NCI-H748 treated with DMSO at 0.1 percent for 48 hours (cell line): ENCODE measurements at places on chromosomes 2 and 18.

DNA sequence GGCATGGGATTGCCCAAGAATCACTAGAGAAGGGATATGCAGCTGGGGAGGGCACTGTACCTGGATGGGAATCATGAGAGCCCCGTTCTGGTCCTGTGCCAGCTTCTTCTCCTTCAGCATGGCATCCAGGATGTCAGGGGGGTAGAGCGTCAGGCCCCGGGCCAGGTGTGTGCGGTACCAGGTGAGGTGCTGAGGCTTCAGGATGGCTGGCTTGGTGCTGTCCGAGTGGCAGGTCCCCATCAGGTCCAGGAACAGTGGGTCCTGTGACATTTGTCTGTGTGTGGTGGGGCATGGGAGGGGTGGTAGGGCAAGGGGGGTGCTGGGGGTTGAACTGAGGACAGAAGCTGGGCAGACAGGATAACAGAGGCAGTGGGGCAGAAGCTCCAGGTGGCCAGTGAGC lies 13.2 kb downstream of the CFAP65 start:
- DNase-seq = no peak

GRCh38 chr2:50895041-50895440 lies 136.9 kb downstream of the NRXN1 start:
- DNase-seq = no peak

DNA sequence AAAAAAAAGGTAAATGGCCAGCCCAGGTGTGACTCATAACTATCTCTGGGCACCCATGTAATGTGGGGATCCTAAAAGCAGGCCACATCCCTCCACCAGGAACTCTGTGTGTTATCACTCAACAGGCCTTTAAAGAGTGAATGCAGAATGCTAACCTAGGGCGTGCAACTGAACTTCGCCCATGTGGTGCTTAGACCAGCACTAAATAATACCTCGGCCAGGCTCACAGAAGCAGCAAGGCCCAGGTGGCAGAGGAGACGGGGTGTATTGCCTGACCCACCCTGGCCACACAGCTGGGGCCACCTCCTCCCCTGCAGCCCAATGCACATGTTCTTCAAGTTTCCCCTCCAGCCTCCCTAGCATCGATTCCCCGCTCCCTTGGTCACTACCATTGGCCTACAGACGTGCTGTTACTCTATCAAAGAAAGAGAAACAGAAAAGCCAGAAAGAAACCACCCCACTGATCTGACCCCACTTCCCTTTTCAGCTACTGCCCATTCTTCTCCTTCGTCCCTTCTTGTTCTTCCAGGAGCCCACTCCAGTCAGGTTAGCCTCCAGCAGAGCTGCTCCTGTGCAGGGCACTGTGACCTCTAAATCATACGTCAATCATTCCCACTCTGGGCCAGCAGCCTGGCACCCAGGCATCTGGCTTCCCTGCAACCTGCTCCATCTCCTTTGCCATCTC lies 22.0 kb downstream of the FAM178B start:
- no peak for DNase-seq

GRCh38 chr18:75783566-75784281 lies 356.2 kb upstream of the SMIM21 start:
- DNase-seq = peak; percentile 26

DNA sequence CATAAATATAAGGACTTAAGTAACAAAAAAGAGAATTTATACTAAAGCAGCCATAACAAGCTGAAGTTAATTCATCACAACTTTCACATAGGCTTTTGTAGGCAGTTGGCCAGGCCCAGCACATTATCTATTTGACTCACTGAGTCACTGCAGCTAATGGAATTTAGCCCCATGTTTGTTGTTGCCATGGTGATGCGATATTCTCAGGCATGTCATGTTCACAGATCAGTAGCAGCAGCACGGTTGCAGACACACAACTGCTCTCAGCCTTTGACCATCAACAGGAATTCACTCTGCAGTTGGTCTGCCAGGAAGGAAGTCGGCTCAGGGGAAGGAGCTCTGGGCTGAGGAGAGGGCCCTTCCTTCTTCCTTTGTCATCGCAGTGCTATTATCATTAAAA lies 639.8 kb downstream of the TMEM182 start:
- no peak for DNase-seq

- no peak for DNase-seq
These were observed 34.9 kb downstream of the HDAC4 start for GRCh38 chr2:239365782-239366435.

- no peak for DNase-seq
These were observed 27.9 kb downstream of the ZAP70 start for GRCh38 chr2:97741251-97741650.

- DNase-seq = no peak
These were observed 96.2 kb downstream of the TANC1 start for GRCh38 chr2:159064446-159065301.

DNA sequence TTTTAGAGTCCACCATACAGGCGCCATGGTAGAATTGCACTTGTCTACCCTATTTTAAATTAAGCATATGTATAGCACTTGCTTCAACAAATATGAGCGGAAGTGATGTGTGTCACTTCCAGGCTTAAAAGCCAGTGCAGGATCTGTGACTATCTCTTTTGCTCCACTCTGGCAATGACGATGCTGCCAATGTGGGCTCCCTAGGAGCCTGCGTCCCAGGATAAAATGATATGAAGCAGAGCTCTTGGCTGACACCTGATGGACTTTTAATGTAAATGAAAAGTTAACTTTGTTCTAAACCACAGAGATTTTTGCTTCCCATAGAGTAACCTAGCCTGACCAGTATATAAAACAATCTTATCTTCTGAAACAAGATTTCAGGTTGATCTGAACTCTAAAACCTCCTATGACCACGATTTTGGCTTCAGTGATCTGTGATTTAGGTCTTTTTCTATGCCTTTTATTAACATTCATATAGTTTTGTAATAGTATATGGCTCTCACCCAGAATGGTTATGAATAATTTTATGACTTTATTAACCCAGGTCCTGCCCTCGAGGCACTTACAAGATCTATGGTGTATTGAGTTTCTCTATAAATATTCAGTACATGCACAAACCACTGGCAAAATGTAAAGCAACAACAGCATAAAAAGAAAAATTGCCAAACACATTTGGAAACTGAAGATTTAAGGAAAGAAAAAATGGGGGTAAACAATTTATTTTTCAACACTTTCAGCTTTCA lies 422.5 kb upstream of the PIK3C3 start:
- no peak for DNase-seq

DNA sequence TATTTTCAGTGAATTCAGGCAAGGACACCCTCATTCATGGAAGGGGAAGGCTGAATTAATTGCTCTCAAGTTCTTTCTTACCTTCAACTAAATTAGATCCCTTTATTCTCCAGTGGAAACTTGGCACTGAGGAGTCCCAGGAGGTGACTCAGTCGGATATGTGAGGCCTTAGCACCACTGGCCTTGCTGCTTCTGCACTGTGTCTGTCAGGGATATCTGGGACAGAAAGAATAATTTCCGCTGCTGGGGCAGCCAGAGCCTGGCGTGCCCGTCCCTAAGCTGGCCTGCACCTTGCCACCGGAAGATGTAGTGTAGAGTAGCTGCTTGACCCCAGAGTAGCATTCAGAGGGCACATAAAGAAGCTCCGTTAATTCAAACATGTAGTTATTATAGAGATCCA lies 53.4 kb downstream of the LIMS1 start:
- no peak for DNase-seq

DNA sequence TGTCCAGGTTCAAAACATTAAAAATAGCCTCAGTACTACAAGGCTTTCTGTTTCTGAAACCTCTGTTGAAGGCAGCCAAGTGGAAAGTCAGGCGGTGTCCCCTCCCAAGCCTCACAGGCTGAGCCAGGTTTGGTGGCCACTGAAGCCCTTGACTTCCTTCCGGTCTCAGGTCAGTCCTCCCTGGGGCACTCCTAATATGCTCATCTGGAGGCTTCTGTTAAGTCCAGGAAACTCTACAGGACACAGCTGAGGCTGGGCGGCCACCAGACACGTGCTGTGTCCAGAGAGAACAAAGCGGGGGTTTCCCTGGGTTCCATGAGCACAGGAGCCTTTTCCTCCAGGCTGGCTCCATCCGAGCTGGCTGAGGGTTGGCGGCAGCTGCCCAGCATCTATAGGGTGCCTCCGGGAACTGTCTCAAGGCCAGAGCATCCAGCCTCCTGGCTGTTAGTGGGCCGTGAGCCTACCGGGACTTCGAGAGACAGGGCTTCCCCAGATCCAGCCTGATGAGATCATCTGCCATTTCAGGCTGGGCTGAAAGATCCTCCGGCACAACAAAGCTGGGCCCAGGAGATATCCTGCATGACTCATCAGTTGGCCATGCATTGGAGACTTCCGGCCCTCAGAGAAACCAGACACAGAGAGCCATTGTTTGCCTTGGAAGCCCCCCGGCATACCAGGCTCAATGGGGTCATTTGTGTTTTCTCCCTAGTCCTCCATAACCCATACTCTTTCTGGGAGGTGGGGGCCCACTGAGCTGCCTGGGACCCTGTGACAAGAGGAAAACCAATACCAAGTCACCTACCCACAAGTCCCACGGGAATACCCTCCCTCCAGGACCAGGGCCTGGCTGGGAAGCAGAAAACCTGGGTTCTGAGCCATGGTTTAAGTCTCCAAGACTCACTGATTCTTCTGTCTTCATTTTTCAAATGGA lies 71.7 kb downstream of the HS1BP3 start:
- no peak for DNase-seq

- no peak for DNase-seq
These were observed 312.2 kb upstream of the SMIM21 start for GRCh38 chr18:75739682-75740081.

GRCh38 chr18:6741232-6741663 lies 11.7 kb downstream of the ARHGAP28 start:
- no peak for DNase-seq

GRCh38 chr2:57497489-57498096 lies 549.0 kb upstream of the VRK2 start:
- DNase-seq = peak; percentile 26

GRCh38 chr2:237354892-237355291 lies 59.1 kb downstream of the COL6A3 start:
- DNase-seq = no peak

- DNase-seq = no peak
These were observed 424.0 kb downstream of the RND3 start for GRCh38 chr2:150063432-150063889.

DNA sequence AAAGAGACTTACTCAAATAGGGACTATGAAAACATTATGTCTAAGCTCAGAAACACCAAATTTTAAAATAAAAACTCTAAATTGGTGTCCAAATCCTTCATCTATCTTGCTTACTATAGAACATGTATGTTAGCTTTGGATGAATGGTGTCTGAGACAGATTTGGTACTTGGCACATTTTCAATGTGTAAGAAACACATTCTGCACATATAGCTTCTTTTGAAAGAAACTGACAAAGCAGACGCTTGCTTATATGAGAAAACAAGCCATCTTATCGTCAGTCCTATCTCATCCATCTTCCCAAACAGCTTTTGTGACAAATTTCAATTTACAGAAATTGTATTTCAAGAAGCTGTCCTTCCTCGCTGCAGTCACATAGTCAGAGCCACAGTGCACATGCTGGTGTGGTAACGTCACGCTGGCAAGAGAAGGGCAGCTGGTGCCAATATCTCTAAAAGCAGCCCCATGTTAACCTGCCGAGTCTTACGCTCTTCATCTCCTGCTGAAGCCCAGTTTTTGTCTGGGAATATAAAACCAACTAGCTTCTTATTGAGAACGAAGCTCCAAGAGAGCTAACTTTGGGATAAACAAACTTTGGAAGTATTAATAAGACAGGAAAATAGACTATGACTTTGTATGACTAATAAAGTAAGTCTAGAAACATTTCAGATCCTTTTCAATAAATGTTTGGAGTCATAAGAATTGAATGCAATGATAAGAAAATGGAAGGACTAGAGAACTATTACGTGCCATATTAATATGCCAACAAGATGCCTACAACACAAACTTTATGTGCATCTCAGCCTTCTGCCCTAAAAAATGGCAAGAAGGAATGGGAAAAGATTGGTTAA lies 74.9 kb upstream of the TFCP2L1 start:
- DNase-seq = no peak

GRCh38 chr2:168997794-168998193 lies 33.3 kb downstream of the ABCB11 start:
- no peak for DNase-seq

GRCh38 chr2:98478907-98479306 lies 34.2 kb downstream of the INPP4A start:
- no peak for DNase-seq

- DNase-seq = no peak
These were observed 11.8 kb upstream of the NEDD4L start for GRCh38 chr18:58032233-58032632.

GRCh38 chr2:68176657-68177056 lies 19.0 kb downstream of the PNO1 start:
- no peak for DNase-seq

DNA sequence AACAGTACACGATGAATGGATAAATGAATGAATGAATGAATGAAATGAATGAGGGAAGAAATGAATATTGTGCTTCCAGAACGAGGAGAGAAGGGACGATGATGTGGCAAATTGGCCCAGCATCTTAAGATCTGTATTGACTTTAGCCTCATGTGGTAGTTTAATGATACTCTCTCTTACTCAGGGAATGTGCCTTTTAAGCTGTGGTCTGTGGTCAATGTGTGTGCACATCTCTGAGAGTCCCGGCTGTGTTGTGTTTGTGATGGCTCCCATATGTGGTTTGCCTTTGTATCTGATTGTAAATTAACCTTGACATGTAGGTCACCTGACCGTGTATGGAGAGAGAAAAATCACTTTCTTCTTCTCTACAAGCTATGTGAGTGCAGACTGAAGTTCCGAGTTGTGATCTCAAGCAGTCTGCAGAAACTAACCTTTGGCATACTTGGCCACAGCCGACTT lies 91.2 kb downstream of the NEDD4L start:
- no peak for DNase-seq

GRCh38 chr18:35296060-35296459 lies 6.0 kb upstream of the ZSCAN30 start:
- no peak for DNase-seq

DNA sequence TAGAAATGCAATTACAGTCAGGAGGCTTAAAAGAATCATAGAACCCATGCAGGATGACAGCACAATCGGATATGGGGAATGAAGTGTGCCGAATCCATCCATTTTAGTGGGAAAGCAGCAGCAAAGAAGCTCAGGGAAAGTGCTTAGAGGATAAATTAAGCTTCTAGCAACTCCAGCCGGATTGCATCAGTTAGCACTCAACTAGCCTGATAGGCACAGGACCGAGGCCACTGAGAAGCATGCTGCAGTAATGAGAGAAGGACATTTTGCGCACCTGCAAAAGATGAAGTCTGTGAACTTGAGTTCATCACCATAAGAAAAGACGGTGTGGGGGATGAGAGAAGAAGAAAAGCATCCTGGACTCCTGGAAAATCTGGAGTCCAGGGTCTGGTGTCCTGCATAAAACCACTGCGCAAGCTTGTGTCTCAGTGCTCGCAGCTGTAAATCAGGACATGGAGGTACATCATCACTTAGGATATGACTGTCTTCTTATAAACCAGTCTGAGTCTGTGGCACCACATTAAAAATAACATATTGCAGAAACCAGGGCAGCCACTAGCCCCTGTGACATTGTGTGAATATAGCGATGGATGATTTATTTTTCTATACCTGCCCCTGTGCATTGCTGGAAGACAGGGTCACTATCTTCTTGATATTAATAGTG lies 665.5 kb upstream of the SOX11 start:
- no peak for DNase-seq

GRCh38 chr18:66566616-66567015 lies 37.3 kb downstream of the CDH19 start:
- DNase-seq = no peak
